Bone marrow (tissue), 2 donors: ENCODE measurements at places on chromosomes 4 and X.

DNA sequence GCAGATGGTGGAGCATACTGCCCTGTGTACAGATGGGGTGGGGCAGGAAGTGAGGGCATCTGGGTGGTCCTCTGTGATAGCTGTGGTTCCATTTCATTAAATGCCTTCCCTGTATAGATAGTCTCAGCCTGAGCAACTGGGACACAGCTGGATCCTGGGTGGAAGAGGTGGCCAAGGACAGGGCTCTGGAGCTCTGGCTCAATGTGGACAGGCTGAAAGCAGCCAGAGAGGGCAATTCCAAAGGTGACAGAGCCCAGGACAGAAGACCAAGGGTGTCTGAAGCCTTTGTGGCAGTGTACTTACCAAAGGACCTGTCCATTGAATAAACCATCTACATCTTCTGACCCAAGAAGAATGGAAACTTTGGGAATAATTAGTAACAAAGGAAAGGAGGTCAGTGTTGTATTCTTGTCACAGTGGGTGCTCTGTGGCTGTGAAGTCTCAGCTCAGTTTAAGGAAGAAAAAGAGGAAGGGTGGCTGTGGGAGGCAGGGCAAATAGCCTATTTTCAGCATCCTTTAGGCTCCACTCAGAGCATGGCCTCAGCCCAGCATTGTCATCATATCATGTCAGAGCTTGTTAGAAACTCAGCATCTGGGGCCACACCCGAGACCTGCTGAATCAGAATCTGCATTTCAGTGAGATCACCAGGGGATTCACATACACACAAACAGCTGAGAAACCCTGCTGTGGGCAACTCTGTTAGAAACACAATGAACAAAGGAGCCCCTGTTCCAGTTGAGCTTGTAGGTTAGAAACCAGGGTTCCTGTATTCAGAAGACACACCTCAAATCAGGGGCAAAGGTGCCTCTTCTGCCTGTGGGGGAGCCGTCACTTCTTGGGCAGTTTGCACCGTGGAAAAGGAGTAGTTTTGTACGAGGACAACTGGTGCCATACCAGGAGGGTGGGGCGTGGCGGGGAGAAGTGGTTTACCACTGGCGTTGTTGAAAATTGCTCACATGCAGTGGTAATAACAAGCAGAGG lies 168.6 kb downstream of the PTTG2 start:
- DNase-seq = peak; percentile 6

DNA sequence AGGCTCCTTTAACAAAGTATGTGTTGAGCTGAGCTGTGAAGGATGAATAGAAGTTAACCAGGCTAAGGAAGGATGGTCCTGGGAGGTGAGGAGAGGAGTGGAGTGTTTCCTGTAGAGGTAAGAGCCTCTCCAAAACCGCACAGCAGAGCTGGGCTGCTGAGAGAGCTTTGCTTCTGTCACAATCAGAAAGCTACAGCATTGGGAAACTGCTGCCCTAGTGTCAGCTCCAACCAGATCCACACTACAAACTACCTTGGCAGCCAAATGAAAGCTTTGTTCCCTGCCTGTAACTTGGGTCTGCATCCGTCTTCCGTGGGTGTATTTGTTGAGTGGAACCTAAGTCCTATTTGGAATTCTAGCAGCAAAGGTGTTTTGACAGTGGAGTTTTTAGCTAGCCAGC lies 91.8 kb downstream of the REPS2 start:
- DNase-seq = no peak

GRCh38 chr4:151227731-151228130 lies 49.2 kb upstream of the PRSS48 start:
- no peak for DNase-seq

- no peak for DNase-seq
These were observed 1.8 kb upstream of the NAA15 start for GRCh38 chr4:139299536-139299935.

GRCh38 chr4:187000281-187000680 lies 276.6 kb upstream of the FAT1 start:
- no peak for DNase-seq

- no peak for DNase-seq
These were observed at the start of gene TMPRSS11F for GRCh38 chr4:68129793-68130192. Gene TMPRSS11F, minus strand, starts transcription at chr4:68129869. Its CDS starts 49 bp downstream, at chr4:68129820.
